T-cell (primary cell): ENCODE measurements at places on chromosomes 3 and 15.

DNA sequence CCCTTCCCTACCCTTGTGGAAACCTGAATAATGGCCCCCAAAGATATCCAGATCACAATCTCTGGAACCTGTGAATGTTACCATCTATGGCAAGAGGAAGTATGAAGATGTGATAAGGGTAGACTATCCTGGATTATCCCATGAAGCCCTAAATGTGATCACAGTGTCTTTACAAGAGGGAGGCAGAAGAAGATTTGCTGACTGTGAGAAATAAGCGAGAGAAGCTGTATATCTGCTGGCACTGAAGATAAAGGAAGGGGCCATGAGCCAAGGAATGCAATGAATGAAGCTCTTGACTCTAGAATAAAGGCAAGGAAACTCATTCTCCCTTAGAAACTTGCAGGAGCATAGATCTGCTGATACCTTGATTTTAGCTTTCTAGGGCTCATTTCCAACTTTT is 39.1 kb downstream of the SOX14 start:
- DNase-seq = no peak

- DNase-seq = no peak
Measured at GRCh38 chr3:123390865-123391600, 57.9 kb downstream of the ADCY5 start.

- DNase-seq = no peak
Measured at GRCh38 chr3:188468662-188469061, 314.7 kb downstream of the LPP start.

- DNase-seq = peak; percentile 55
Measured at GRCh38 chr3:49671291-49672288, 2.6 kb upstream of the APEH start.

GRCh38 chr15:84832448-84833040 is 15.4 kb downstream of the ALPK3 start:
- DNase-seq = no peak

DNA sequence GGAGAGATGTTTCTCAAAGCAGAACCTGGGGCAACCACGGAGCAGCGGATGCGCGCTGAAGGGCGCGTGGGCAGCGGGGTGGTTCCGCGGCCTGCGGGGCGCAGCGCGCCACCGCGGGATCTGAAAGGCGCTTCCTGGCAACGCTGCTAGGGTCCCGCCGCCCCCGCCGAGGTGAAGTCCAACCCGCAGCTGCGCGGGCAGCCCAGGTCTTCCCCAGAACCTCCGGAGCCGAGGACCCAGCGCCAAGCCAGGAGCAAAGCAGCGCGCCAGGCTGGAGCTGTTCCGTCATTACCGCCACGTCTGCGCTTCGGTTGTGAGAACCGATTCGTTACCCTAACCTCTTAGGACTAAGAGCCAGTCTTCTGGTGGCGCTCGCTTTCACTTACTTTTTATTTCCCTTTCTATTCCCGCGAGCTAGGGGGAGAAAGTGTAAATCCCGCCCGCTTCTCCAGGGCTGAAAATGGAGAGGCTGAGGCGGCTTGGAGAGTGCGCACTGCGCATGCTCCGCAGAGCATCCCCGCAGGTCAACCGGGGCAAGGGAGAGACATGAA is 3.2 kb upstream of the GABRG3 start:
- no peak for DNase-seq

- no peak for DNase-seq
Measured at GRCh38 chr3:124250053-124250452, 258.1 kb upstream of the ROPN1 start.

- no peak for DNase-seq
Measured at GRCh38 chr3:117303443-117303842, 593.9 kb downstream of the TUSC7 start.

DNA sequence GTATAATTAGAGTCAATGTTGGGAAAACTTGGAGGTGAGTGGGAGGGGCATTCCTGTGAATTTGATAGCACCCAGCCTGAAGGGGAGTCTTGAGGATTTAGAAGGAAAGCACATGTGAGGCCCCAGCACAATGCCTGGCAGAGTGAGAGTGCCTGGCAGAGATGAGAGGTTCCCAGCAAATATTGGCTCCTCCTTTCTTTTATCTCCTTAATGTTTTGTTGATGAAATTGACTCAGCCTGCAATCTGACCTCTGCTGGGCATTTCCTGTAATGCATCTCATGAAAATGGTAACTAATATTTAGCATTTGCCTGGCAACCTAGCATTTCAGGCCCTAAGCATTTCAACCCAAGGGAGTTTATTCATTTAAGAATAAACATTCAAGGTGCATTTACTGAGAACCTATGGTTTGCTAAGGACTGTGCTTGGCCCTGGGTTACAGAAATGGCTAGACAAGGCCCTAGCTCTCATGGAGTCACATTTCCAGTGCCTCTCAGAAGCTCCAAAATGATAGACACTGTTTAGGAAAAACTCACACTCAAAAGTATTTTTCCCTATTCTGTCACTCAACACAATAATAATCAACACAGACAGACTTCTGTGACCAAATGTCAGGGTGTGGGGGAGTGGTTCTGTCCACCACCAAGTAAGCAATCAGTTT is 19.0 kb downstream of the PDHB start:
- peak; percentile 7 for DNase-seq

- no peak for DNase-seq
Measured at GRCh38 chr3:13474776-13475303, 5.3 kb upstream of the HDAC11 start.

GRCh38 chr3:45113625-45114050 is 32.5 kb downstream of the CDCP1 start:
- no peak for DNase-seq

DNA sequence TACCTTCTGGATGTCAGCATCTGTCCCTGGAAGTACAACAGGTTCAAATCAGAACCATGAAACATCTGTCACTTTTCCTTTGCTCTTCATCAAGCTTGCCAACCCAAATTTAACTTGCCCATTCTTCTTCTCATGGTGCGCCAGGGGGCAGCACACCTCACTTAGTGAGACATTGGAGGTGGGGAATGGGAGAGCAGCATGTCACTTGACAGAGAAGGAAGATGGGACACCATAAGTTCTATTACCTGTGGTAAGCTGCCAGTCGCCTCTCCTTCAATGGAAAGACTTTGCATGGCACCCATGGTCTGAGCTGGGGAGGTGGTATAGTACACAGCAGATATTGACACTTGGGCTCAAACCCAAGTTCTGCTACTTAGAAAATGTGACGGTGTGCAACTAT is 2.9 kb downstream of the SCN5A start:
- no peak for DNase-seq

DNA sequence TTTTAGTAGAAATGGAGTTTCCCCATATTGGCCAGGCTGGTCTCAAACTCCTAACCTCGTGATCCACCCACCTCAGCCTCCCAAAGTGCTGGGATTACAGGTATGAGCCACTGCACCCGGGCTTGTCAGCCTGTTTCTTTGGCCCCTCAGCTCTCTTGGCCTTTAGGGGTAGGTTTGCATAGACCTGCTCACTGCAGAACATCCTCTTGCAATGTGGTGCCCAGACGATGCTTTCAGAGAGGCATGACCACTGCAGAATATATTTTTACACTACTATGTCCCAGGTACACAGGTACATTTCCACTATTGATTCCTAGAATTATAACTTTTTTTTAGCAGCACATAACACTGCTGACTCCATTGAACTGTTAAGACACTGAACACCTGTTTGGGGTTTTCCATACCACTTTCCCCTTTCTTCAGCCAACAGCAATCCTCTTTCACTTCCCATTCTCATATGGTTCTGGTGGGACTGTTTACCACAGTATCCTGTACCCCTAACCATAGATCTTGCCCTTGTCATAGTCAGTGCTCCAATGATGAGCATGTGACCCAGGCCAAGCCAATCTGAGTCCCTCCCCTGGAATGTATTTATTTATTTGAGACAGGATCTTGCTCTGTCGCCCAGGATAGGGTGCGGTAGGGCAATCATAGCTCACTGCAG is 21.1 kb downstream of the CCDC32 start:
- DNase-seq = no peak

DNA sequence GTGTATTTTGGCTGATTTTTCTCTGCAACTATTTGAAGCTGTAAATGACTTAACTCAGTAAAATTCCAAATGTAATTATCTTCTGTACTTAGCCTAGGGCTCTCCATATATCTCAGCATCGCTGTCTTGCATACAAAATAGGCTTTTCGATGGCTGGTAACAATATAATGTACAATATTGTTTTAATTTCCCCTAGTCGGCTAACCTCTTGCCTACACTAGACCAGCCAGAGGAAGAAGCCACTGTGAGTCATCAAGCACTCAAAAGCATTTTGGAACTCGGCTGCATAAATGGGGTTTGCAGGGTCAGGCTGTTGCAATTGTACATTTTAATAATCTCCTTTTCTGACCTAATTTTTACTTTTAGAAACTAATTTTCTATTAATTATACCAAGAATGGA is 583.8 kb downstream of the FOXP1 start:
- no peak for DNase-seq

- DNase-seq = no peak
Measured at GRCh38 chr3:55541456-55541855, 54.4 kb upstream of the WNT5A start.

DNA sequence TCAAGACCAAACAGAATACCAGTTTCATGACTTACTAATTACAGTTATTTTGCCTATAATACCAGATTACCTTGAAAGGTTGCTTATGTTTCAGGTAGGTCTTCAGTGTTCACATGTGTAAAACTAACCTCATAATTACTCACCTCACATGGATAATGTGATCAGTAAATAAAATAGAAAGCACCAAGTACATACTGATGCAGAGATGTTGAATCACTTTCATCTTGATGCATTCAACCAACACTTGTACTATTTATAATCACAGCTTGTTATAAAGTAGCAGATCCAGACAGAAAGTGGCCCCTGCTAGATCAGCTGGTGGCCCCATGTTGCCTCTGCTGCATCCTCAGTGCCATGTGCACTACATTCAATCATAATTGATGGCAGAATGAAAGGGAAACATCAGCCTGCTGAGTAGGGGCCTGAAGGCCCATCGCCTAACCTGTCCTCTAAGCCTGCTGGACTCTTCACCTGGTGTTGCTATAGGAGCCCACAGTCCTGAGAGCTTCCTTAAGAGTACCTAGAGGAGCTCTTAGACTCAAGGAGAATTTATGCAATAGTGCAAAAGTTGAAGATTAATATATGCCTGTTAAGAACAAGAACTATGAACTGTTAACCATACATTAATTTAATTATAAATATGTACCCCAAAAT is 154.3 kb downstream of the PLCL2 start:
- DNase-seq = no peak

GRCh38 chr15:84914909-84915605 is 30.6 kb downstream of the SLC28A1 start:
- DNase-seq = peak; percentile 12

DNA sequence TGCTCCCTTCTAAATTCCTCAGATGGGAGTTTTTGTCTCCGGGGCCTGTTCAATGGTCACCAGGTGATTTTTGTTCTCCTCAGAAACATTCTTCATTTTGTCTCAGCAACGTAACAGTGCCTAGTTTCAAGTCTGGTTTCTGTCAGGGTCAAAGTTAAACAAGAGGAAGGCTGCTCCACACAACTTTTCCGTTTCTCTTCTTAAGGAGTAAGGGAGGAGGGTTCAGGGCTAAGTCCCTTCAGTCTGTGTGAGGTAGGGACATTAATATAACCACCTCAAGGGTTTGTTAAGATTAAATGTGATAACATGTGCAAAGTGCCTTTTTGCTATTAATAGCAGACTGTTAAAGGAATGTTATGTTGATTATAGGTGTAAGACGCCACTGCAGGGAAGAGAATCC is 41.8 kb downstream of the HOMER2 start:
- DNase-seq = no peak

DNA sequence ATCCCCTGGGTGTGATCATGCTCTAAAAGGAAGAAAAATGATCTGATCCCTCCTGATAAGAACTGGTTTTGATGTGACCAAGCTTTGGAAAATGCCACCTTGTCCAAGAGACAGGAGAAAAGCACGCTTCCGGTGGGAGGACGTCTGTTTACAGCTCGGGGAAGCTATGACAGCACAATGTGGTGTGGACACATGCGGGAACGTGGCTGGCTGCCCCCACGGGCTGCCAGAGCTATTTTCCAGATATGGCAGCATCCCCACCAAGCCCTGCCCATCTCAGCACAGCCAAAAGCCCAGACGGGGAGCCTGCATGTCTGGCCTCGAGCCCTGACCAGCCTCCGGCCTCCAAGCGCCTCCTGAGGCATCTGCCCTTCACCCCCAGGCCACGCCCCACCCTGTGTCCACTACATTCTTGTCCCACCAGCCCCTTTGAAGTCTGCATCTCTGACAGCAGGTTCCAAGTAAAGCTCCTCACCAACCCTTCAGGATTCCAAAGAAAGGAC is 63.2 kb upstream of the HRH1 start:
- no peak for DNase-seq

DNA sequence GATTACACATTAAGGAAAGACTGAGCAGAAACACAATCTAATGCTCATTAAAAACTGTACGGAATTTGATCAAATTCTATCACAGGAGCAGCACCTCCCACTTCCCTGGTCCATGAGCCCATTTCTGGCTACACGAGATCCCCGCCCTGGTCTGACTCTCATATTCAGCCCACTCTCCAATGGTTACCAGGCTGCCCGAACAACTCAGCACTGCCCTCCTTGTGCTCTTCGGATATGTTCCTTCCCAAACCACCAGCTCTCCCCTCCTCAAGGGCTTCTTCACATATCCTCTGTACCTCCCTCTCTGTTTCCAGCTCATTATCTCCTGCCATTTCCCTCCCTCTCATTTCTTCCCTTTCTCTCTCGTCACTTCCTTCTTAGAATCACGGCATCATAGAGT is 180.5 kb downstream of the RSL24D1 start:
- DNase-seq = no peak

DNA sequence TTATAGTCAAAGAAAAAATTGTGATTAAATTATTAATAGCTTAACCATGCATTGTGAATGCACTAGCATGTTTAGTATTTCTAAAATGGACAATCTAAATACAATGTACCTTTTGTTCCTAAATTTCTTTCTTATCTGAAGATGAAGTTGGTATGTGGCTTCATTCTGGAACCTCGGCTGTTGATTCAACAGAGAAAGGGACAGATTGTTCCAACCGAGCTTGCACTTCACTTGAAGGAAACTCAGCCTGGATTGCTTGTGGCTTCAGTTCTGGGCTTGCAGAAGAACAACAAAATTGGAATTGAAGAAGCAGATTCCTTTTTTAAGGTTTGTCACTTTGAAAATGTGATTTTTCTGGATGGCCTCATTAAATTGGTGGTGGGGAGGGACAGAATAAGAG is 32.6 kb downstream of the HPS3 start:
- DNase-seq = no peak

DNA sequence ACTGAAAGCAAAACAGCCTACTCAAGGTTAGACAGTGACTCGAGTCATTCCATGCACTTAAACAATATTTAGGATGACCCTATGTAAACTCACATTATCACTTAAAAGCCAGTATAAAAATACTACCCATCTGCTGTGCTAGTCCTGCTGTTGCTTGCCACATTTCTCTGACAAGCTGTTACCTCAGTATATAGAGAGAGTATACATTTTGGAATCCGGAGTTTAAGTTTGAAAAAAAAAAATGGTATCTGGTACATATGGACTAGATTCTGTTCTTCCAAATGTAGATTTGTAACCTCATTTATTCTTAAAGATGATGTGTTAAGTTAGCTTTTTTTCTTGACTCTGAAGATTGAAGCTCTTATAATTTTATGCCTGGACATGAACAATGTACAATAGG is 503.8 kb upstream of the TPRG1 start:
- no peak for DNase-seq
